ENCODE measurements at places on chromosomes 3 and 15. TPM values are rescaled to one million over a fixed set of nuclear protein-coding genes. Genes with fewer than 3 reads are reported as not detected.

The SLC22A14 gene
- polyA plus RNA-seq: 0.10 TPM

GRCh38 chr15:50222181-50222580 lies 40.2 kb downstream of the SLC27A2 start:
- no peak for DNase-seq

The GRK7 gene
- polyA plus RNA-seq: not detected

The C3orf22 gene
- polyA plus RNA-seq: not detected

DNA sequence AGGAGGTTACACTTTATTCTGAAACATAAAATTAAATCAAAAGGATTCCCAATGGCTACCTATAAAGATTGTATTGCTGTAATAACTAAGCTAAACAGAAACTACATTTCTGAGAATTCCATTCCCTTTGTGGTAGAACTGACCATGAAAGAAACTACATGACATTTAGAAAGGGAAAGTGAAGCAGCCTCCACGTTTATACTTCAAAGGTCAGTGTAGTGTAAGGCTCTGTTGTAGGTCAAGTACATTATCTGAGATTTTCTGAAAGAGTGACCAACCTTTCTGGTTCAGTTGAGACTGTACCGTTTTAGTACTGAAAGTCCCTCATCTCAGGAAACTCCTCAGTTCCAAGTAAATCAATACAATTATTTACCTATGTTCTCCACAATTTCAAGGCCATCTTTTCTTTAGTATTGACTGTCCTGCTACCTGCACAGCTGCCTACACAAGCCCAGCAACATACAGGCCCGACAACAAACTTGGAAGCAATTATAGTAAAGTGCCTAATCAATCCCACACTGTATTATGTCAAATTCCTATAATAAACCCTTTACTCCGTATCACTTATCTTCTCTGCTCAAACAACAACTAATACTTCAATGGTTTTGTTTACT lies 343.0 kb downstream of the PLOD2 start:
- DNase-seq: no peak

- no peak for DNase-seq
Observed at GRCh38 chr3:102481050-102481449, 46.2 kb downstream of the ZPLD1 start.

The MFSD1 gene
- 51.2 TPM for polyA plus RNA-seq
